Stimulated activated CD8-positive, alpha-beta memory T cell treated with anti-CD3 and anti-CD28 coated beads, Interleukin-7, amount 100 ng/mL, for 24 hours (primary cell): ENCODE measurements at places on chromosomes 7 and 10.
A peak's percentile ranks its signal among the peaks of the same experiment; 100 is the strongest.

- DNase-seq = no peak
Measured at GRCh38 chr10:43958071-43958432, 309.4 kb upstream of the ZNF32 start.

DNA sequence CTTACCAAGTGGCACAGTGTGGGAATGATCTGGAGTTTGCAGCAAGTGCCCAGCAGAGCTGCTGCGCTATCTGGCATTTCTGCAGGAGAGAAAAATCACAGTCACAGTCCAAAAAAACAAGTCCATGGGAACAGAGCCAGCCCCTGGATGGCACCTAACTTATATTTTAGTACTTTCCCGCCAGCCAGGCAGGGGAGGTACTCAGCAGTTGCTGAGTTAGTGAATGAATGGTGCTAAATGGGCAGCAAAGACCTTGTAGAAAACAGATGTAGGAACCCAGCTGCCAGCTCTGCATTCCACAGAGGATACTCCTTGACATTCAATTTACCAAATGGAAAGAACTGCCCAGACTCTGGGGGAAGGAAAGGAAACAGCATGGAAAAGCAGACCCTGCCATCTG is 54.5 kb downstream of the GSDME start:
- no peak for DNase-seq

- DNase-seq = peak; percentile 31
Measured at GRCh38 chr7:99997545-99998137, 17.8 kb upstream of the ZKSCAN1 start.

DNA sequence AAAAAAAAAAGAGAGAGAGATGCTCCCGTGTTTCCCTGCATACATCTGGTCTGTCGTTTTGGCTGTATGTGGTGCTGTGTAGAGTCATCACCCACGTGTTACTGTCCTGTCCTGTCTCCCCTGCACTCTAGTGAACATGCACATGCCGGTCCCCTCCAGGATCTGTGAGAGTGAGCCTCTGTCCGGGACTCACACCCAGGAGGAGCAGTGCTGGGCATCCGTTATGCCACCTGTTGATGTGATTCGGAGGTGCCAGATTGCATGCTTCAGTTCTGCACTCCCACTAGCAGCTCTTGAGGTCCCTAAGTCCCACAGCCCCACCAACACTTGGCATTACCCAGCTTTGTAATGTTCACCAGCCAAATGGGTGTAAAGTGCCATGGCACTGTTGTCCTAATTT is 16.4 kb downstream of the GHRHR start:
- no peak for DNase-seq

- no peak for DNase-seq
Measured at GRCh38 chr7:76395965-76396726, 13.4 kb downstream of the SSC4D start.

GRCh38 chr7:105907129-105907846 is 30.9 kb upstream of the ATXN7L1 start:
- no peak for DNase-seq

- no peak for DNase-seq
Measured at GRCh38 chr7:116906391-116906790, 44.0 kb downstream of the CAPZA2 start.

DNA sequence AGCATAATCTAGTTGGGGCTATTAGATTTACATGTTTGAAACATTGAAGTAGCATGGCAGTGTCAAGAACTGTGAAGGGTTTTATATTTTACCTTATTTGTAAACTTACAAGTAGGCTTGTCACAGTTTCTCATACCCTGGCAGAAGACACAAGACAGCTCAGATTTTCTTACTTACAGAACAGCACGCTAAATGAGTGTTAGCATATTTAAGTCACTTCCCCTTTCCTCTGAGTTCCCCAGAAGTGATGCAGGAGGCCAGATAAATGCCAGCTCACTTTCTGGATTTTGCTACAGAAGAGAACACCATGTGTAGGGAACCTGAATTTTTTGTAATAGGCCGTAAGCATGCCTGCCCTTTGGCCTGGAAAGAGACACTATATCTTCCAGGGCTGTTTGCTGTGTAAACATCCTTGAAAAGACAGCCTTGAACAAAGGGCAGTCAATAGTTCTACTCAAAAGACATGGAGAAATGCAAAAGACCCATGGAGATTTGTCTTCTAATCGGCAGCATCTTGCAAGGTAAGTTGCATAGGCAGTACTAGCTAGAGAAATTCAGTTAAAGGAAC is 279.1 kb downstream of the PHF14 start:
- no peak for DNase-seq

- DNase-seq = no peak
Measured at GRCh38 chr10:63763744-63764143, 242.5 kb downstream of the REEP3 start.

- no peak for DNase-seq
Measured at GRCh38 chr10:124285587-124286527, 132.9 kb downstream of the OAT start.

DNA sequence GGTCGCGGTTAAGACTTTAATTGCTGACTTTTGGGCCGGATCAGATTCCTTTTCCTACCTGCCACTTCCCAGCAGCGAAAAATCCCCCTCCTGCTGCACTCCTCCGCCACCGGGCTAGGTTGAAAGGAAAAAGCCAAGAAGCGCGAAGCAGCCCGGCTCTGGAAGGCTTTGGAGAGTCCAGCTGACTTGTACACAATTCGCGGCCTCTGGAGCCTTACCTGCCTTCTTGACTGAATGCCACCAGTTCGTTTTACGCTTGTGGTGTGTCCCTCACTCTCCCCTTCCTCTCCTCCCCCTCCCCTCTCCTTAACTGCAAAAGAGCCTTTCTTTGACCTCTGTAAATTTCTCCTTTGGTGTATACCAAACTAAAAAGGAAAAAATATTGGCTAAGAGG is 2.7 kb upstream of the FEZF1 start:
- DNase-seq = no peak

DNA sequence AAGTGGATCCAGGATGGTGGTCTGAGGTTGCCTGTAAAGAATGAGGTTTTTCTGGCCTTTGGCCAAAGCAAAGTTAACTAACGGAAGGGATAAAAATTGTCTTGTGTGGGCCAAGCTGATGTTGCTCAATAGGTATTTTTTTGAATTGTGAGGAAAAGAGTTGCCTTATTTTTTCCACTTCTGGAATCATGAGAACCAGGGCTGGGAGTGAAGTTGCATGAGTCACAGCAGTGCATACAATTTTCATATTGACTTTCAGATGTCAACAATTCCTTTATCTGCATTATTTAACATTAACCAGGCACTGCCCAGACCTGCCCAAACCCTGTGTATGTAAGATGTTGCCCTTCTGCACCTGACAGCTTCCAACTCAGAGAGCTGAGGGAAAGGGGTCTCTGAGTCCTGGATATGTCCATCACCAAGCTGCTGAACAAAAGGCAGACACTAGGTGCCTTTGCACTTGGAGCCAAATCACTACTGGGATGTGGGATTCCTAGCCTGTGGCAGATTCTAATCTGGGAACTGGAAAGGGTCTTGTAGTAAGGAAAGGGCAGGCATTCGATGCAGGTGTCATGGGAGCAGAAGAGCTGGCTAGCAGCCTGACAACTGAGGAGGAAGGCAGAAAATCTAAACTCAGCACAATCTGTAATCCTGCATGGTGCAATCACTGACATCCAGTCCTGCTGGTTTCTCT is 52.3 kb upstream of the SLC35B4 start:
- DNase-seq = no peak

- no peak for DNase-seq
Measured at GRCh38 chr10:20624642-20625041, 272.5 kb downstream of the NEBL start.

GRCh38 chr7:32221736-32222135 is 151.5 kb upstream of the PDE1C start:
- no peak for DNase-seq

DNA sequence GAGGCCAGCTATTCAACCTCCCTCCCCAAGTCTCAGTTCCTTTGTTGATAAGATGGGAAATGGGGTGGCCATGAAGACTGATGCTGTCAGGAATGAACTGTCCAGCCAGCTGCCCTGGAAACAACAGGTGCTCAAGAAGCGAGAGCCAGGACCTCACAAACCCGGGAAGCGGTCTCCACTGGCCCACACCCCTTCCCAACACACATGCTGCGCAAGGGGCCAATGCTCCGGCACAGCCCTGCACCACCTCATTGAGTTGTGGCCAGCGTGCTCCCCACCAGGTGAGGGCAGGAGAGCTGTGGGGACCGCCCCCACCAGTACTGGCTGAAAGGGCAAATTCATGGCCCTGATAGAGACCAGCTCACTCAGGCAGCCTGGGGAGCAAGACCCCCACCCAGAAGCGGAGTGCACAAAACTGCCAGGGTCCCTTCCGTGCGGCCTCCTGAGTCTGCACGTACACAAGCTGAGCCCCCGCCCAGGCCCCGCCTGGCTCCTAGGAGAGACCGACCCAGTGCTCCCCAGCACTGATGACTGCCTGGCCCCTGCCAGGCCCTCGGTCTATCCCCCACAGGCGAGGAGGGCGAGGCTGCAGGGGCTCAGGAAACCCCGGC is 216.6 kb downstream of the MAD1L1 start:
- DNase-seq = no peak
